ENCODE measurements at places on chromosomes 1 and 21.

DNA sequence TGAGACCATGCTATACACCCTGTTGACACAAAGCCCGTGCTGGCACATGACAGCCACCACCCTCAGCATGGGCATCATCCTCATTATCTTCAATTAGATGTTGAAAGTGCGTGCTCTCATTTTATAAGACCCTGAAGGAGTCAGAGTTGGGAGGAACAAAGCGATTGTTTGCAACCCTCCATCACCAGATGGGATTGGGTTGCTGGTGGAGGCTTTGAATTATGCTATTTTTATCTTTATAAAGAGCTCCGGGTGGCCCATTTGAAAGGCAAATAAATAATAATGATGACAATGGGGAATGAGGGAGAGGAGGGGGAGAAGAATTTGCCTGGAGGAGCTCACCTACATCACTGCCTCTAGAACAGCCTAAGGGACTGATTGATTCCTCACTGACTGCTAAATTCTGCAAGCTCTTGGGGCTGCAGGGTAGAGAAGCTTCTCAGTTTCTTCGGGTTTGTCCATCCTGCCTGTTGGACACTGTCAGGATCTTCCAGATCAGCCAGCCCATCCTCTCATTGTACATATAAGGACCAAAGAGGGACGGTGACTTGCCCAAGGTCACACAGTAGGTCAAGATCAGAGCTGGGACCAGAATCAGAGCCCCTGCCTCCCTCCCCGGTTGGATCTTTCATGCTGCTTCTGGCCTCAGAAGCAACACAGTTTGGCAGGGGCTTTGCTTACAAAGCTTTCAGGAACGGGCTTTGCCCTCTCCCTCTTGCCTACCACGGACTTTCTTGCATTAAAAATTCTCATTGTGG, 130.9 kb upstream of the ZBTB40 start:
- no peak for DNase-seq

DNA sequence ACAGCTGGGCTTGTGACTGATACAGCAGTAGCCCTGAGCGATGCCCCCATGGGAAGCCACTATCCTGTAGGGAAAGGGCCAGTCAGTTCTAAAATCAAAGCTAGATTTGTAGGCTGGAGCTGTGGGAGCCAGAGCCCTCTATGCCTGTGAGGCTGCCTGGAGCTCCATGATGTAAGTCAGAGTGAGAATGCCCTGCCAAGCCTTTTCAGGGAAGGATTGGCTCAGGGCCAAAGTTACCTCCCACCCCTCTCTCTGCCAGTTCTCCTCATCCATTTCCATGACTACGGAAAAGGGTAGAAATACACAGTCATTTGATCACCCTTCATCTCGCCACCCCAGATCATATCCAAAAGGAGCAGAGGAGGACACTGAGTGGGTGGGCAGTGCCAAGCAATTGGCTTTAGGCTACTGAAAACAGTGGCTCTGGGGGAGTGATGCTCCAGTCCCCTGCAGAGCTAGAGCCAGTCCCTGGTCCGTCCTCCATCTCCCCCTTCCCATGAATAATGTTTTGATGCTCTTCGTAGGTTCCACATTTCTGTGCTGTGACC, 59.5 kb upstream of the KCNA3 start:
- DNase-seq = no peak

GRCh38 chr21:43902441-43902840, 37.4 kb downstream of the AGPAT3 start:
- DNase-seq = no peak

DNA sequence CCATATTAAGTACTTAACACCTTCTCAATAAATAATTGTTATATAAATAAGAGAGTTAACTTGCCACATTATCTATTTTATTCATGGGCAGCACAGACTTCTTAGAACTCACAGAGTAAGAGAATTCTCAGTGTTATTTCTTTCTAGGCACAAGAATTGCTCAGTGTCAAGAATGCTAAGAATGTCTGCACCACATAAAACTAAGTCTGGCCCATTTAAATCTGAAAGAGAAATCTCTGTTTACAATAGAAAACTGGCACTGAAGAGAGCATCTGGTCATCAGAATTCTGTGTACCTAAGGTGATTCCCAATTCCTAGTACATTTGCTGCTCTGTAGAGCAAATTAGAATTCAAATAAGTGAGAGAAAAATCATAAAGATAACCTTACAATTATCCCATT, 3.8 kb downstream of the OR10K2 start:
- no peak for DNase-seq

DNA sequence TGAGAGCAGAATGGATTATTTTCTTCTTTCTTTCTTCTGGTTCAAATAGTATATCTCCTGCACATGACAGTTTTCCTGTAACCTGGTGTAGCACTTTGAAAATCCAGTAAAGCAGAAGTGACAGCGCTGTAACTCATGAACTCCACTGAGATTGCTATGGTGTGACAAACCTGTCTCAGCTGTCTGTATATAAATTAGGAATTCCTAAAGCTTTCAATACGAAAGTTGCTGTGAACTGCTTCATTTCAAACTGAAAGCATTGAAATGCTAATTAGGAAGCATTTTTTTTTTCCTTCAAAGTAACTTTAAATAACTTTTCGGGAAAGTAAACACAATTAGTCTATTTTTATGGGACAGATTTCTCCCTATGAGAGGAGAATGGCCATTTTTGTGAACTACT, 646.9 kb upstream of the ZP4 start:
- DNase-seq = no peak

GRCh38 chr1:151711044-151711800, 5.4 kb downstream of the CELF3 start:
- no peak for DNase-seq

GRCh38 chr1:172766462-172766861, 107.6 kb downstream of the FASLG start:
- no peak for DNase-seq

DNA sequence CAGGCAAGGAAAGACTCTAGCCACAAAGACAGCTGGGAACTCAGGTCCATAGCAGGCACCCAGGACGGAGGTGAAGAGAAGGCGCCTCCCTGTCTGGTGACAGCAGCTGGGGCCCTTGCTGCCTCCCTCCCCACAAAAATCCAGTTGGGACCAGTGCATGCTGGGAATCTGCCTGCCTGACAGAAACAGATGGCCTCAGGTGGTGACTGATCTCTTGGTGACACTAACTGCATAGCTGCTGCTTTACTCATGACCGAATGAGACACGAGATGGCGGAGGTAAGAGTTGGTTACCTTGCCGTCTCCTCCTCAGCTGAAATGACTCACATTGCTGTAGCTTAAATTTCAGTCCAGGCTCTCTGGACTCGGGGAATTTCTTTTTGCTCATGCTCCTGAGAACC, 130.3 kb downstream of the FGGY start:
- no peak for DNase-seq

DNA sequence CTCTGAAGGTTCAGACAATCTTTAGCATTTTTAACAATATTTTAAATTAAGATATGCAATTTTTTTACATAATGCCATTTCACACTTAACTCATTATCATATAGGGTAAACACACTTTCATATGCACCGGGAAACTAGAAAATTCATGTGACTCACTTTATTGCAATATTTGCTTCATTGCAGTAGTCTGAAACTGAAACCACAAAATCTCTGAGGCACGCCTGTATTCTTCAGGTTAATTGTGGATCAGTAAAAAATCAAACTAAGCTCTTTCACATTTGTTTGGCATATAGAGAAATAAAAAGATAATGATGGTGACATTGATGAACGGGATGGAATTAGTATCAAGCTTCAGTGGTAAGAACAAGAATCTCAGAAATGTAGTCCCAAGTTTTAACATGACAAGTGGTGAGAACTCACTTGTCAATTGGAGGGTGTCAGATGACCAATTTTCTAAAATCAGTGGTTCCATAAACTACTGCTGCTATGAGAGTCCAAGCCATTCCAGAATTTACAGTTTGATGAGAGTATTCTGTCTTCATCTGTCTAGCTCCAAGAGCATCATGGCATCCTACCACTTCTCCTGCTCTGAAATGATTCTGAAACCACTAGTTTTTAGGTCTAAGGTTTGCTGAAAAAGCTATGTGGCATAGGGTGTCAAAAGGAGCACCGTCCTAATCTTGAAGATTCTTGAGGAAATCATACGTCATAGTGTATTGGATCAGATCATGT, 281.0 kb downstream of the PTPRC start:
- no peak for DNase-seq

GRCh38 chr1:107817935-107818334, 147.0 kb downstream of the VAV3 start:
- no peak for DNase-seq

DNA sequence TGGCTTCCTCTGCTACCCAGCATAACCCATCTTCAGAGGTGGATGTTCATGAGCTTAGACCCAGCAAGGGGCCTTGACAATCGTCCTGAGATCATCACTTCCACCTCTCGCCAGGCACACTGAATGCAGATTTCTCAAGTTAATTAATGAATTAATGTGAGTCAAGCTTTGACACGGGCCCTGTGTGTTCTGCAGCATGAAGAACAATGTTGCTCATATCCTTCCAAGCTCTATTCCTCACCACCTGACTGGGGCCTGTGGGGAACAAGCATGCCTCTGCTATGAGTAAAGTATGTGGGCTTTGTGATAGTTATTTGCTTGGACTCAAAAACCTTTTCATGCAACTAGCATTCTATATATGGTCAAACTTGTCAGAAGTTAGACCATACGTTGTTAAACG, 122.0 kb downstream of the SEC16B start:
- no peak for DNase-seq

- no peak for DNase-seq
These were observed 972 bp downstream of the PGBD2 start for GRCh38 chr1:248906753-248907661.

- no peak for DNase-seq
These were observed 16.9 kb upstream of the SLAMF9 start for GRCh38 chr1:159970932-159971342.

GRCh38 chr1:43065191-43065590, 106.5 kb upstream of the SLC2A1 start:
- DNase-seq = no peak
